Stimulated activated CD4-positive, alpha-beta T cell treated with anti-CD3 and anti-CD28 coated beads, Interleukin-15, amount 100 ng/mL, for 48 hours (primary cell): ENCODE measurements at places on chromosomes 11 and 22.

- DNase-seq: no peak
Observed at GRCh38 chr11:73466643-73467042, 90.4 kb downstream of the RELT start.

- DNase-seq: no peak
Observed at GRCh38 chr11:11444027-11444803, 91.2 kb upstream of the CSNK2A3 start.

- no peak for DNase-seq
Observed at GRCh38 chr11:122754553-122755322, 83.6 kb upstream of the CRTAM start.

DNA sequence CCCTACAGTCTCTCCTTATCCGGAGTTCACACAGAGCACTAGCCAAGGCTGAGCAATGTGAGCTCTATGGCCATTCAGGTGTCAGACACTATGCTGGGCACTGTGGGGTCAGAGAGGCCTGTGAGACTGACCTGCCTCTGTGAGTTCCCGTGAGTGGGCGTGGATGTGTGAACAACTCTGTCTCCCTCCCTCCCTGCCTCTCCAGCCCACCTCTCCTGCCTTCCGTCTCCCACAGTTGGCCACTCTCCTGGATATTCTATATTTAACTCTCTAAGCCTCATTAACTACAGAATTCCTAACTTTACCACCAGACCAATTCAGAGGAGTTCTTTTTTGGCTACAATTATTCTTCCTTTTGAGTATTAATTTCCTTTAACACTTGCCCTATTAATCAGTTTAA lies 191.6 kb upstream of the NCAM1 start:
- no peak for DNase-seq

DNA sequence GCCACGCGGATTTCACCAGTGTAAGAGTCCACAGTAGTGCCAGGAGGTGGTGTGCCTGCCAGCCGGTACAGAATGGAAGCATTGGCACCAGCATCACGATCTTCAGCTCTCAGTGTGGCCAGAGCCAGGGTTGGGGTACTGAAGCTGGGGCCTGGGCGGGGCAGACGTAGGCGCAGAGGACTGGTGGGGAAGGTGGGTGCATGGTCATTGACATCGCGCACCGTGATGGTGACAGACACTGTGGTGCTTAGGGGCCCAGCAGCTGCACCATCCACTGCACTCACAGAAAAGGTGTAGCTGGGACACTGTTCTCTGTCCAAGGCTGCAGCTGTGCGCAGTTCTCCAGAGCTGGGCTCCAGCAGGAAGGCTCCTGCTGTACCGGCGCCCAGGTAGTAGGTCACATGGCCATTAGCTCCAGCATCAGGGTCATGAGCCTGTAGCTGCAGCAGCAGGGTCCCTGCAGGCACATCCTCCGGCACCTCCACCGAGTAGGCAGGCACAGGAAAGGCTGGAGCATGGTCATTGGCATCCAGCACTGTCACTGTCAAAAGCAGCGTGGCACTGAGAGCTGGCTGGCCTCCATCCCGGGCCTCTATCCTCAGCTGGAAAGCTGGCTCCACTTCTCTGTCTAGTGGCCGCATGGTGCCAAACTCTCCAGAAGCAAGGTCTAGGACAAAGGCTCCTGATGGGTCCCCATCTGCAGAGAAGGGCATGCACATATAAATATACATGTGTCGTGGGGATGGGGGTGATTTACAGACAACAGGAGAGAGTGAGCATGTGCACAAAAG lies 7.9 kb upstream of the TPP1 start:
- DNase-seq: no peak

DNA sequence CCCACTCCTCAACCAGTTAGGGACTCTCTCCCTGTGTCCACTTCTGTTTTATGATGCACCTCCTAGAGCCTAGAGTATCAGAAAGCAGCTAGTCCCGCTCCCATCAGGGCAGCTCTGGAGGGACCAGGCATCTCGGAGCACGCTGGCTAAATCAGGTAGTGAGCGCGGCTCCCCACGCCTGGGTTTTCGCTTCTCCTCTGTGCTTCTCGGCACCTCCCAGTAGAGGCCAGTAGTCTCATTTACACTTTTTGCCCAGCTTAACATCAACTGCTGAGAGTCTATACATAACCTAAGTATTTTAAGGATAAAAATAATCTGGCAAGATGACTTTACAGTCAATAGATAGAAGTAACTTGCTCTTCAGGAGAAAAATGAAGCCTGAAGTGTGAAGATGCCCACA lies 473.8 kb downstream of the OPCML start:
- no peak for DNase-seq

DNA sequence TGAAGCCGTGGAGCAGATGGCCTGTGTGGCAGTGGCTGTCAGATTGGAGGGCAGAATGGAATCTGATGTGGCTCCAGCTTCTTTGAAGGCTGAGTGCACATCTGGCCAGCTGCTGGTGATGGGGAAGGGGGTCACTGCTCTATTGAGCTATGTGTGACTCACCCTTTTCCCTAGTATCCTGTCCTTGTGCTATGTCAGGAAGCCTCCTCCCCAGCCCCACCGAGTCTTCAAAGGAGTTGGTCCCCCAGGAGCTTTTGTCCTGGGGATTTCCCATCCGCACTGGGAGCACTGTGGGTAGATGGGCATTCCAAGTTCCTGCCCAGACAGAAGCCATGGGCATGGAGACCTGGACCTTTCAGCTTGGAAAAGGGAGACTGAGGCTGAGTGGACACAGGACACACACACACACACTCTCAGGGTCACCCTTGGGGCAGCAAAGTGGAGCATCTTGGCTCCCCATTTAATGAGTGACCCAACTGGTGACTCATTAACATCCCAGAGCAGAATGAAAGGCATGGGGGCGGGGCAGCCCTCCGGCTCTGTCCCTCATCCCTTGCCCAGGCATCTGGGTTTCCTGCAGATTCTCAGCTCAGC lies 3.3 kb downstream of the SERPINH1 start:
- DNase-seq: no peak
